ENCODE measurements at places on chromosomes 2 and 18.
A peak's percentile ranks its signal among the peaks of the same experiment; 100 is the strongest.

DNA sequence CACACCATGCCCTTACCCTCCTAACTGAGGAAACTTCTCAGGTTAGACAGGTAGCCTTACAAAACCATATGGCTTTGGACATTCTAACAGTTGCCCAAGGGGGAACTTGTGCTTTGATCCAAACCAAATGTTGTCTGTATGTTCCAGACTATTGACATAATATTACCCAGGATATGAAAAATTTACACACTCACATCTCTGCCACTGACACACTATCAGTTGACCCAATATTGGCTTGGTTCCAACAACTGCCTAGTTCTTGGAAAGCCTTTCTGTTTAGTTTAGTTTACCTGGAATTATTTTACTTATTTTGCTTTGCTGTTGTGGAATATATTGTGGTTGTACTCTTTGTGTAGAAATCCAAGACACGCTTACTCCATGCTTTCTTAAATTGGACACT is 178.4 kb downstream of the RNF152 start:
- DNase-seq: no peak

GRCh38 chr2:238302087-238302486 is 13.7 kb upstream of the PER2 start:
- no peak for DNase-seq

DNA sequence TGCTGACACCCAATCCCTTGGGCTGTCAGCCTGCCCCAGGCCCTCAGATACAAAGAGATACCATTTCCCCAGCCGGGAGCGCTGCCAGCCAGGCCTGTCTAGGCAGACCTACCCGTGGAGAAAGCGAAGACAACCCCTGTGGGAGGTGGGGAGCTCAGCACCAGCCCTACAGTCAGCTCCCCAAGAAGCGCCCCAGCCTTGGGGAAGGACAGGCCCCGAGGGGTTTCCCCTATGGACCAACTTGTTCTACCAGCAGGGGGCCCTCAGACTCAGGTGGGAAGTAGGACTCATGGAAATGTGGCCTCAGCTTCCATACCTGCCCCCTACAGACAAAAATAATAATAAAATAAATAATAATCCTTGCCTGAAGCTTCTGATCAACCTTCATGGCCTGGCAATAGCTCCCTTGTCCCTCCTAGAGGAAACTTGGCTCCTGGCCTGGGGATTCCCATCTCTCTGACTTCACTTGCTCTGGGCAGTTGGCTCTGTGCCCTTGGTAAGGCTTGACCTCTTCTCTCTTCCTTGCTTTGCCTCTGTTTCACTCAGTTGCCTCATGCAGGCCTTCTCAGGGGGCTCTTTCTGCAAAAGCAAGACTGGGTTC is 7.0 kb downstream of the SLC35F6 start:
- no peak for DNase-seq

DNA sequence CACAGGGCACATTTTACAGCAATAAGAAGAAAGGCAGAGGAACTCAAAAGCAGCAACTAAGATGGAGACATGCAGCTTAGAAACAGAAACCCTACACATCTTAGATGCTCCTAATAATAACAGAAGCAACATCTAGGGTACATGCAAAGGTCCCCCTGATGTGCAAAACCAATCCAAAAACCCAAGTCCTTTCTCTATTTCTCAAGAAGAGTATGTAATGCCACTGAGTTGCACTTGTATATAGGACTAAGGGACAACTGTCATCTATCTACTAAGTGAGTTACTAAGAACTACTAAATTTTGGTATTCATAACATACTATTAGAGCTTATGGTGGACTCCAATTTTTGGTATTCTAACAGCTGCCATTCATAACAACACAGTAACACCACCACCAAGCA is 28.4 kb downstream of the HNRNPLL start:
- no peak for DNase-seq

DNA sequence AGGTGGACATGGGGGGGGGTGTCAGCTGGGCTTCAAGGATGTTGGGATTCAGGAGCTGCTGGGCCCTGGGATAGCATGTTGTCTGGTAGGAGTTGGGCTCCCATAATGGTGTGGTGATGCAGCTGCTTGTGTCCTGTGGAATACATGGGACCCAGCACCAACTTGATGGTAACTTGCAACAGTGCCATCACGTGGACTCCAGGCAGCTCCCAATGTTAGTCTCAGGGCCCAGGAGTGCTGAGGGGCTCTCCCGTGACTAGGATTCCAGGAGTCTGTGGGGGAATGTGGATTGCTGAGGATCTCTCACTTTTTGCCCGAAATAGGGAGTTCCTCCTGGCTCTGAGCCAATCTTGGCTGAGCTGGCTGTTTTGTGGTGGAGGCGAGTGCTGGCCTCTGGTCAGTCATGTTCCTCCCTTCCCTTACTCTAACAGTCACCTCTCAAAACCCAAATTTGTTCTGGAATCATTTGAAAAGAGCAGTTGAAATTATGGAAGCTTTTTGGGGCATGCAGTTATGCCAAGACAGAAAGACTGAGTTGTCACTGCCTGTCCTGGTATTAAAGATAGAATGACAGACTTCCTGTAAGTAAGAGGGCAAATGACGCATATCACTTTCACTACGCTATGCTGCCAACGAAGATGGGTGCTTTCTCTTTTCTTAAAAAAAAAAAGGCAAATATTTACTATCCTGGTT is 607.1 kb downstream of the ADCYAP1 start:
- no peak for DNase-seq

DNA sequence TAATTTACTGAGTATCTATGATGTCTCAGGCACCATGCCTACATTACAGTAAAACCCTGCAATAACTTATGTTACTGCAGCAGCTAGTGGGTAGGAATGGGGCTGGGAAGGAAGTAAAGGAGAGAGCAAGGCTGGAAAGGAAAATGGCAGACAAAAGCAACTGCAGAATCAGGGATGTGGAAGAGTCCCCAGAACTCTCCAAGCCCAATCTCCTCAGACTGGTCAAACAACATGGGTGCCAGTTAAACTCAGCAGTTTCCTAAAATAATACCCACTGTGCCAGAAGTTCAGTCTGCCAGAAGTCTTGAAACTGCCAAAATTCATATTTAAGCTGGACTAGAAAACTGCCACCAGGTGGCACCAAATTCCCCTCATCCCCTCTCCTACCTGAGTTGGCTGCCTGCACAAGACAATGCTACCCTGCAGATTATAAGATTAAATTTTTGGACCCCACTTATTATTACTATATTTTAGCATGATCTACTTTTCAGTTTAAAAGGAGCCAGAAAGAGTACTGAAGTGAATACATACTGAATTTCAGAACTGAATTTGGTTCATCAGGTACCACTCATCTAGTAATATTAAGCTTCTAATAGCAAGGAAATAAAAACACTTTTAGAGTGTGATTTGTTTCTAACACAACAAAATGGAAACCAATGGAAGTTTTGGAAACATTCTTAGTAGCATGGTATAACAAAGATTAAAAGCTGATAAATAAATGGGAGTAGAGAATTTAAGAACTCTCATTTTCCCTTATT is 86.8 kb upstream of the DNER start:
- DNase-seq: peak; percentile 32
